ENCODE measurements at places on chromosomes 6 and 20.

GRCh38 chr6:94376876-94377275, 957.5 kb upstream of the EPHA7 start:
- no peak for DNase-seq

DNA sequence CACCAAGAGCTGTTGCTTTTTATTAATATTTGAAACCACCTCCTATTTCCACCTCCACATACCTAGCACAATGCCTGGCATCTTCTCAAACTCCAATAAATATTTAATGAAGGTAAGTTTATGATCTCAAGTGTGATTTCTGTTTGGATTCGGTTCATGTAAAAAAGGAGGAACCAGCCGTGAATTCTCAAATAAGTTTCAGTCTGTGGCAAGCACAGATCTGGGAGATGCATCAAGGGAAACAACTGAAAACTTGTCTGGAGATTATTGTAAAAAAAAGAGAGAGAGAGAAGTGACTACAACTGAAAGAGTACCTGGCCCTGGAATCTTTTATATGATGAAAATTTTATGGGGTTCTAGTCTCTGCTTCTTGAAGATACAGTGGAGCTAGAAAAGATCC, 52.8 kb upstream of the PNRC1 start:
- DNase-seq = no peak

DNA sequence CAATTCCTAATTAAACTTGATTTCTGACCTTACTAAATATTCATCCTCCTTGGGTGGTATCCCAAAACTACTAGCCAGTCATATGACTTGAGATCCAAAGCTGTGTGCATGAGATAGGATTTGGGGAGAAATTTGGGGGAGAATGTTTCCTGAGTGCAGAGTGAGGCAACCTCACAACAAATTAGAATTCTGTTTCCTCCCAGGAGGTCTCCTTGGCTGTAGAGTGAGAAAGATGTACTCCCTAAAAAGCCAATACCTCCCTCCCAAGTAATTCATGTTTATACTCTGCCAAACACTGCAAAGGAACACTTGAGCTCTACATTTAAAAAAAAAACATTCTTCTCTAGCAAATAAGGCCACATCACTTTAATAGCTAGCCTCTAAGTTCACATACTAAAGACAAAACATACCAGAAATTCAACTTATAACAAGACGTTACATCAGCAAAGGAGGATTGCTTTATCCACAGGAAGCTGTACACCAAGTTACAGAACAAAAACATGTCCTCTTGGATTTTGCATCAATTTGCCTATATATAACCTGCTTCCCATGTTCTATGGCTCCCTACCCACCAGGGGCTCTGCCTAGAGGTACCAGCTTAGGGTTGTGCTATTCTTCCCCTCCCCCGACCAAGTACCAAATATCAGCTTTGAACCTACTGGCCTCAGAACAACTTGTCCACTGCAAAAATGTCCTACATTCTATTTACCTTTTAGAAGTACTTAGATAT, 15.4 kb upstream of the TMEM30A start:
- no peak for DNase-seq

GRCh38 chr6:8731874-8732273, 296.5 kb upstream of the SLC35B3 start:
- no peak for DNase-seq

DNA sequence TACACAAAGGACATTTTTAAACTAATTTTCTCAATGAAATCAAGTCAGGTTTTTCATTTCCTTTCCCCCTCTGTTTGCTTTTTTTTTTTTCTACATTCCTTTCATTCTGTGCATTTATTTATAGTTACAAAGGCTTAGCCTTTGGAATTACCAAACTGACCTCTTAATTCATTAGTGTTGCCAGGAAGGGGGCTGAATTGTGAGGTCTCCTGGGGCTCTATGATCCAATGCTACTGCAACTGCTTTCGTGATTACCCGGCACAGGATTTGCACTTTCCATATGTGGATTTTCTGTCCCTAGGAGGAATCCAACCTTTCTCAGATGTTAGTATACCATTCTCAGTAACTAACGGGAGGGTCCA, 35.3 kb downstream of the NEDD9 start:
- peak; percentile 67 for DNase-seq

- no peak for DNase-seq
Observed at GRCh38 chr6:97187951-97188350, 95.1 kb downstream of the MMS22L start.

DNA sequence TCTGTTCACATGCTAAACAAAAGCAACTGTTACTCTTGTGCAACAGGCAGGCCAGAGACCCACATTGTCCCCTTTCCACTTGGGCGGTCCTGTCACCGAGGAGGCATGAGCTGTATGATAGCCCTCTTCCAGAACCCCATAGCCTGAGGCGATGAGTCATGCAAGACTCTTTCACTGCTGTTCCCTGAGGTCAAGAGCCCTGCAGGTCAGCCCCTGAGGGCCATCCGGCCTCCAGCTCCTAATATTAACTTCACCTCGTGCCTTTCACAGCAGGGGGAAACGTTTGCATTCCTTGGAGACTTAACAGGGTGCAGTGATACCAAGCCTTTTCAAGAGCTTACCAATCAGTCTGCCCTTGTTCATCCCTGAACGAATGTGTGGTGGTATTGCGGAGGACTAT, 253.3 kb upstream of the ECI2 start:
- peak; percentile 94 for DNase-seq

DNA sequence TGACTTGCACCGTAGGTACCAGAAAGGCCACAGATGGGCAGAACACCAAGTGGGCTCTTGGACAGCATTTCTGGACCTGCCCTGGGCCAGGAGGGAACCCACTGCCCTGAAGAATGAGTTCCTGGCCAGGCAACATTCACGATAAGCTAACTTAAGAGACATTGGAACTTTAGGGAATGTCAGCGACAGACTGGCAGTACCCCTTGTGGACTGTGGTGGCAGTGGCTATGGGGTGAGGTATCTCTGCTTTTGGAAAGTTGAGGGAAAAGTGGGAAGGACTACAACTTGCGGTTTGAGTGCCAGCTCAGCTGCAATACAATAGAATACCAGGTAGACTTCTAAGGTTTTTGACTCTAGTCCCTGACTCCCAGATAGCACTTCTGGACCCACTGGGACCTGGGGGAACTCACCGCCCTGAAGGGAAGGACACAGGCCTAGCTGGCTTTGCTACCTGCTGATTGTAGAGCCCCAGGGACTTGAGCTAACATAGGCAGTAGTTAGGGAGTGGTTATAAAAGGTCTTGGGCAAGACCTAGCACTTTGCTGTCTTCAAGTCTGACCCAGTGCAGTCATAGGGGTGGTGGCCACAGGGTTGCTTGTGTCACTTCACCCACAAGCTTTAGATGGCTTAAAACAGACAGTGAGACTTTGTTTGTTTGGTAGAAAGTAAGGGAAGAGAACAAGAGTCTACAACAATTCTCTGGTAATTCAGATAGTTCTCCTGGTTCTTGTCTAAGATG, 617.6 kb downstream of the COL12A1 start:
- DNase-seq = no peak

DNA sequence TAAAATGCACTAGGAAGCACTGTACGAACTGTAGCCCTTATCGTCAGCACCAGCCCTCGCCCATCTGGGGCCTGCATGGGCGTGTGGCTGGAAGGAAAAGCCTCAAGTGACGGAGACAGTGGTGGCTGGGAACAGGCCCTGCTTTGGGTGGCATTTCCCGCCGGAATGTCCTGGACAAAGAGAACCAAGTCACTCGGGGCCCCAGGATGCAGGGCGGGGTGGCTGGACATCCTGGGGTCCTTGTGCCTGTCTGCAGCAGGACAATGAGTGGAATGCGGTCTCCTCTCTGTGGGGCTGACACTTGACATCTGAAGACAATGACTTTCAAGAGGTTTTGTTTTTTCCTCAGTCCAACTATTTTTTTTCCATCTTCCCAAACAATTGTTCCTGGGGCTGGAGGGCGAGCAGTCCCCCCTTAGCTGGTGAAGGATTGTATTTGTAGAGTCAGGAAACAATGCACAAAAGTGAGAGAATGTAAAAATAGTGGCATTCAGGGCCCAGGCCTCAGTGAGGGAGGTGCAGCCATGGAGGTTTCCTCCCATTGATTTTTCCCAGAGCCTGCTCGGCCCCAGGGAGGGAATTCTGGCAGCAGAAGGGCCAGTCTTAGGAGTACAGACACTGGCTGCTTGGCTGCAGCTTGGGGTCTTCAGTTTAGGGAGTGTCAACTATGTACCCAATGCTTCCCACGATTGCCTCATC, 64.4 kb downstream of the PREX1 start:
- no peak for DNase-seq

- no peak for DNase-seq
Observed at GRCh38 chr6:36906539-36907325, 21.0 kb downstream of the C6orf89 start.

DNA sequence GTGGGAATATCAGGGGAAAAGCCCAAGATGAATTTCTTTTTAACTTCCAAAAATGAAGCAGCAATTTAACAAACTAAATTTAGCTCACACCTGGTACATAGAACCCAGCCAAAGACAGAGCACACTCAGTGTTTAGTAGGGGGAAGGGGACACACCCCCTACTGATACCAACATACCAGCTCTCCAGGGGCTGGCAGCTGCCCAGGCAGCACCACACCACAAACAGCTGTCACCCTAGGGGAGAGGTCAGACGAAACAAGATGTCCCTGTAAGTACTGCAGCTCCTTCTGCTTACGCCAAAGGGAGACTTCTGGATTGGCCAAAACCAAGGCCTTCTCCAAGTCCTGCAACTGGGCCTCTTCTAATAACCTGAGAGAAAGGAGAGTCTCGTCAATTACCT, 26.0 kb downstream of the MDN1 start:
- no peak for DNase-seq

GRCh38 chr6:101760843-101761621, 367.5 kb downstream of the GRIK2 start:
- peak; percentile 61 for DNase-seq

DNA sequence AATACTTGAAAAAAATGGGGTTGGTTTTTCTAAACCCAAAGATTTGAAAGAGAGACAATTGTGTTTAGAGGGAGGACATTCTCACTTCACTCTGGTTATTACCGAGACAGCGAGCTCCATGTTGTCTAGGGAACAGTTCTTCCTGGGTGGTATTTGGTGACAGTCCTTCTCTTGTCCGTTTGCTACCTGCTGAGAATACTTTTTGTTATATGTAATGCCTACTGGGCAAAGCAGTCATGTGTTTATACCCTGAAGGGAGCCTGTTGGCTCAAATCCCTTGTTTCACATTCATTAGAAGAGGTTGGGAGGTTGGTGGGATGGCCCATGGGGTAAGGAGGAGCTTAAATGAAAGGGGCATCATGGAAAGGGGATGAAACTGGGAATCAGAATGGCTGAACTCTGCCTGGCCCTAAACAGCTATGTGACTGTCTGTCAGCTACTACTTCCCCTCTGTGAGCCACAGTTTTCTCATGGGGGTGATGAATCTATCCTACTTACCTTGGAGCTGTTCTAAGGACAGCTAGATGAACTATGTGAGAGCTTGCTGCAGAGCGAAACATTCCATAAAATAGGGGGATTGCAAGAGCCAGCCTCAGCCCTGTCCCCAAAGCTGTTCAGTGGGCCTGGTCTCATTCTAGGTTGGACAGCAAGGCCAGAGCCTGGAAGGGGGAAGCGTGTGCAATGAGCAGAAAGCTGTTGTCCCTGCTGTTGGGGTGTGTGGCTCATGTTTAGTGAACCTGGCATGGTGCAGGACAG, 43.5 kb downstream of the FNDC1 start:
- DNase-seq = no peak

DNA sequence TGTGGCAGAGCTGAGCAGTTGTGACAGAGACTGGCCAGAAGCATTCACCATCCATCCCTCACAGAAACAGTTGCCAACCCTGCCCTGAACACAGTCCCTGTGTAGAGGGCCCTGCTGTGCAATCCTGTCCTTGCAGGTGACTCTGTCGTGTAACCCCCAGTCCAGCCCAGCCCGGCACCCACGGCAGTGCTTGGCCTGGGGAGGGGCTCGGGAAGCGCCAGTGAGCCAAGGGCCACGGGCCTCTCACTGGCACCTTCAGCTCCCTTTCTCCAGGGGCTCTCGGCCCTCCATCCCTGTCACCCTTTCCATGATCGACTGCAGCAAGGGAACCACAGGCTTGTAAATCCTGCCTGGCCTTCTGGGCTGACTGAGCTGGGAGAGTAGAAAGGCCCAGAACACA, 53.0 kb downstream of the RRBP1 start:
- DNase-seq = no peak

DNA sequence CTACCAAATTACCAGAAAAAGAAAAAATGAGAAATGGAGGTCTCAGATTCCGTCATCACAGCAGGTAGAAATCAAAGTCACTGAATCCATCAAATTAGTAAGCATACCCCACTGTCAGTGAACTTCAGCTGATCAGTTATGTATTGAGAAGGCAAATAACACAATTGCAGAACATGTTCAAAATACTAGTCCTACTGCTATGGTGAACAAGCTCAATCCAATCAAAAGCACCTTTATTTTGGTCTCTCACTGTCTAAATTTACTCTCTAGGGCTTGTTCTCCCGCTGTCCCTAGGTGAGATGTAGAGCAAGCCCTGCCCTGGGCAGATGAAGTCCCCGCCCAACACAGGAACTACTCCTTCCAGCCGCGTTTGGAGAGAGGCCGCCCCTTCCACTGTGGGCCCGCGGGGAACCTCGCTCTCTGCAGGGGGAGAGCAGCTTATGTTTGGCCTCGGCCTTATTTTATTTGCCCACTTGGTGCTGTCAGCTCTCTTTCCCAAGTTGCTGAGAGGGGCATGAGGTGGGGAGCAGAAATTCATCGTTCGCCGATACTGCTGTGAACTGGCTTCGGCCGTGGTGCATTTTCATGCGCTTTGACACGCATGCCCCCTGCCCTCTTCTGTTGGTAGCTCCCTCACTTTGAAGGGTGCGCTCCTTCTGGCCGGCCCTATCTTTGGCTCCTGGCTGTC, 14.3 kb upstream of the MAP1LC3A start:
- DNase-seq = no peak

DNA sequence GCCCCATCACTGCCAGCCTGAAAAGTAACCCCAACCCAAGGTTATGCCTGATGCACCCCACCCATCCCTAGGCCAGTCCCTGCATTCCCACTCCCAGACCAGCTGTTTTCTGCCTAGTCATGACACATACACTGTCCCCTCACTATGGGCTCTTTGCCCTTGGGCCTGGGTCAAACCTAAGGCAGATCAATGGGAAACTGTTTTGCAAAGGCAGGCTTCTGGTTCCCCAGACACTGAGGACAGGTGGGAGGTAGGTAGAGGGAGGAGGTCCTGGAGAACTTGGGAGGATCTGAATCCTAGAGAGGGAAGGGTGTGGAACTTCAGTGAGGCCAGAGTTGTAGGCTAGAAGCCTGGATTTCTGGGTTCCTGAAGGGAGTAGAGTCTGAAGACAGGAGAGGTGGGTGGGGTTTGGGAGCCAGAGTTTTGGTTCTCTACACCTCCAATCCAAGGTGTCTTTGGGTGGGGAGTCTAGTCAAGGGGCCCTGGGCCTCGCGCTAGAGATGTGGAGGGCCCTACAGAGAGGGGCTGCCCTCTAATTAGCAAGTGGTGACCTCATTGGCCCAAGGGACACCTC, 2.0 kb downstream of the CLIC1 start:
- DNase-seq = no peak

Measured in ELR (cell line).